ENCODE measurements at places on chromosomes 3 and 15. TPM values are rescaled to one million over a fixed set of nuclear protein-coding genes. Genes with fewer than 3 reads are reported as not detected.

DNA sequence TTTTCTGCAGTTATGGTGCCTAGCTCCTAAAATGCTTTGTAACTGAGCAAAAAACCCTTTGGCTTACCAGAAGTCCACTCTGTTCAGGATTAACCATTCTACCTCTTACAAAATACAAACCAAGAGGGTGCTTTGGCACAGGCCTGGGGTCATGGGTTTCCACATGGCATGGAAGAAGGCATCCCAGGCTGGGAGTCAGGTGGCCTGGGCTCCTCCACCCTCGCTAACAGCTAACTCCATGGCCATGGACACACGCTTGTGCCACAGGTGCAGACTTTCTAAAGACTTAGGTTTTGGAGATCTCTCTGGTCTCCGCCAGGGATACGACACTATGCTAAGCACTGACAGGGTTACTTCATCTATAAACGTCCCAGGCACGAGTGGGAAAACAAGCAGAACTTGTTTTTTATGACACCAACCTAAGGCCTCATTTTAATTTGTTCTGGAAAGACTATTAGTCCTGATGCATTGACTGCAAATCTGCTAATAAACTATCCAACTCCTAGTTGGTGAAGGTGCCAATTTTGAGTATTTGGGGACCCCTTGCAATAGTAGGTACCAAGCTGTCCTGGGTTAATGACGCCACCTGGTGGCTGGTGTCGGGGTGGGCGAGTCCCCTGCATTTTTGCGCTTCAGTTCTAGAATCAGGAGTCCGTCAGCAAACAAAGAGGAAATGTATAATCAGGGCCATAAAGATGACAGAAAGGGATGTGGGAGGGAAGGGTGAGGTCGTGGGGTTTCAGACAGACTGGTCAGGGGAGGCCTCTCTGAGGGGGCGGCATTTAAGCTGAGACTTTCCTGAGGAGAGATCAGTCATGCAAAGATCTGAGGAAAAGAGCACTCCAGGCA lies 10.3 kb upstream of the ALDH1A3 start:
- no peak for DNase-seq

GRCh38 chr15:73284090-73284716 lies 84.6 kb downstream of the HCN4 start:
- DNase-seq: no peak

- DNase-seq: no peak
These were observed 48.5 kb upstream of the MLF1 start for GRCh38 chr3:158522221-158523136.

DNA sequence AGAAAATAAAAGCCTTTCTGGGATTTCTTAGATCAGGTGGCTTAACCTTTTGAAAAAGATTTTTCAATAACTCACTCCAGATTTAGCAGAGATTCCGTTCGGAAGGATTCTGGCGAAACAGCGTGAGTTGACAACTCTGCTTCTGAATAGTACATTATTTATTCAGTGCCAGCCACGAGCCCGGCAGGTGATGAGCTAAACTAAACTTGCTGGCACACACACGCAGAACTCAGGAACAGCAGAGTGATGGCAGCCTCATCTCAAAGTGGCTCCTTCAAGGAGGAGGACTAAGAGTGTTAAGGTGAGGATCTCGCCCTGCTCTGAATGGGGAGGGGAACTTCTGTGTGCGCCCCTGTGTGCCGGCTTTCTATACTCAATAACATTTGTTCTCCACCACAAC lies 114.3 kb downstream of the FAM43A start:
- DNase-seq: no peak

CPLX3 gene
- not detected for polyA plus RNA-seq

- DNase-seq: no peak
These were observed 122.7 kb downstream of the OTOL1 start for GRCh38 chr3:161619351-161619750.

RHOV gene
- polyA plus RNA-seq: 0.04 TPM

DNA sequence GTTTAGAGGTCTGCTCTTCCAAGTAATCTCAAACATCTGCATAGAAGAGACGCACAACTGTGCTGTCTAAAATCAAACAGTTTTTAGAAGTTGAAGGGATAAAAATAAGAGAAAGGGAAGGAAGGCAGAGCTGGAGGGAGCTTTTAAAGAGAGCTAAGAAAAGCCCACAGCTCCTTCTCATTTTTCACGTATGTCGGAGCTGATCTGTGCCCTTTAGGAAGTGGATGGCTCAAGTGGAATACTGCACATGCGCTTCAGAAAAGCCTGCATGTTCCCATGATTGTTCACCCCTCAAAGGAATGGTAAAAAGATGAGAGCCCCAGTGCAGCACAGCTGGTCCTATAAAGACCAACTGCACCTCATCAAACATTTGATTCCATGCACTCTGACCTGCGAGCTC lies 207.2 kb downstream of the ADAMTS17 start:
- no peak for DNase-seq

CCR1 gene
- not detected for polyA plus RNA-seq

DNA sequence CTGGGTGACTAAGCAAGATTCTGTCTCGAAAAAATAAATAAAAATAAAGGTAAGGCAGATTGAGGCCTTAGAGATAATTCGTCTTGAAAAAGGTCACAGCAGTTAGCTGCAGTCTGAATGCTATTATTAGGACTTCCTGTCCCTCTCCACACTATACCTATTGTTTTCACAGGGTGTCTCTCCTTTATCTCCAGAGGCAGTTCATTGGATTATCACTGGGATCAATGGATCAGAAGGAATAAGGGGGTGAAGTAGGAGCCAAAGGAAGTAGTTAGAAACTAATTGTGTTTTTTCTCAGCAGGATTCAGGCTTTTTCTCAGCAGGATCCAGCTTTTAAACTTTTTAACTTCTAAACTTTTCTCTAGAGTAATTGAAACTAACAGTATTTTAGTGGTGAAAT lies 326.9 kb downstream of the IL5RA start:
- no peak for DNase-seq

TNFSF10 gene
- 2.3 TPM for polyA plus RNA-seq

GRCh38 chr3:28840976-28841376 lies 439.9 kb upstream of the RBMS3 start:
- no peak for DNase-seq

CFAP91 gene
- not detected for polyA plus RNA-seq

DNA sequence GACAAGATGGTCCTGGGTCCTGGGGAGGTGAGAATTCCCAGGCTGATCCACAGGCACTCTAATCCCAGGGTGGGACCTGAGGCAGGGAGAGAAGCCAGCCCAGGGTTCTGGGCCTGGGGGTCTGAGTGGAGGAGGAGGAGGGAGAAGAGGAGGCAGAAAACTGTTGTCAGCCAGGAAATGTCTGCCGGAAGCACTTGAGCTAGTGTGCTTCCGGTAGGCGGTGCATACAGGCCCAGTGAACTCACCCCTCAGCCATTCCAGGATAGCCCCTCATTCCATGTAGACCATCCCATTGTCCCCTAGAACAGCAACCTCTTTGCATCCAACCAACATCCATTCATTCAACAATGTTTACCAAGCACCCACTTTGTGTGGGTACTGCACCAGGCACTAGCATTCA lies 47.9 kb upstream of the LCTL start:
- no peak for DNase-seq

- no peak for DNase-seq
These were observed 13.0 kb upstream of the CADPS start for GRCh38 chr3:62888180-62888579.

- DNase-seq: peak; percentile 59
These were observed 646 bp upstream of the SLC35G2 start for GRCh38 chr3:136818191-136818768.

DNA sequence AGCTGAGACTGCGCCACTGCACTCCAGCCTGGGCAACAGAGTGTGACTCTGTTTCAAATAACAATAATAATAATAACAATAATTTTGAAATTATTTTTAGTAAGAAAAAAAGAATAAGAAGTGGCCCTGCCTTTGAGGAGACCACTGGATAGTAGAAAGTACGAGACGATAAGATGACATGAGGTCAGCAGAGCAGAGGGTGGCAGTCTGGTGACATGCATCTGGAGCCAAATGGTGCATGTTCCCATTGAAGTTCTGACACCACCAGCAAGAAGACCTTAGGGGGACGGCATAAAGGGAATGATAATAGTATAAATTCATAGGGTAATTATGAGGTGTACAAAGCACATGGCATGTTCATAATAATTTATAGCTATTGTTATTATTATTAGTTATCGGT lies 542.2 kb upstream of the TBL1XR1 start:
- no peak for DNase-seq

DNA sequence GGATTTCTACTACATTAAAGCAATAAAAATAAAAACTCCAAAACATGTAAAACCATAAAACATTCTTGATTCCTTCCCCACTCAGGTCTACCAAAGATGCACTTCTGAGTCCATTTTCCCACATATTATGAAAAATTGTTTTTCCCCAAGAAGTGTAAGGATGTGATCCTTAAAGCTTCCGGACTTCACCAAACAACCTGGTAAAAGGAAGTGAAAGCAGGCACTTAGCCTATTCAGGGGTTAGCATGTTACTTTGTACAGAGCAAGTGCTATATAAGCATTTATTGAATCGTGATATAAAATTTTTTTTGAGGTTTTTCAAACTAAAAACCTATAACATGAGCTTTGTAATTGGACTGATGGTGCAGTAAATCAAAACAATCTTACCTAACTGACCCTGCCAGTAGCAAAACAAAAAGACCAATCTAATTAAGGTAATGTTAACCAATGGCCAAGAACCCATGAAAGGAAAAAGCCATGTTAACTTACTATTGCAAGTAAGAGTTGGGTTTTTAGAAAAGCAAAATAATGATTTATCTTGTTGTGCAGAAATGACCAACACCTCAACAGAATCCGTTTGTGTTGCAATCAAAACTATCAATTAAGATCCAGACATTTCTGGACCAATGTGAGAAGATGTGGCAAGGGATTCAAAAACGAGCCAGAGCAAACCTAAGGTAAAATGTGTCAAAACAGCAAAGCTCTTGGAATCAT lies 1.8 kb downstream of the SETD2 start:
- no peak for DNase-seq

DNA sequence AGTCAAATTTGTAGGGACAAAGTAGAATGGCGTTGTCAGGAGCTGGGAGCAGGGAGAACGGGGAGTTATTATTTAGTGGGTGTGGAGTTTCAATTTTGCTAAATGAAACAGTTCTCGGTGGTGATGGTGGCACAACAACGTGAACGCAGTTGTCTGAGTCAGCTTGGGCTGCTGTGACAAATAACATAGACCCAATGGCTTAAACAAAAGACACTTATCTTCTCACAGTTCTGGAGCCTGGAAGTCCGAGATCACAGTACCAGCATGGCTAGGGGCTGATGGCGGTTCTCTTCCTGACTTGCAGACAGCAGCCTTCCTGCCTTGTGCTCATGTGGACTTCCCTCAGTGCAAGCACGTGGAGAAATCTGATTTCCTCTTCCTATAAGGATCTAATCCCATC lies 90.2 kb downstream of the CHSY1 start:
- DNase-seq: no peak

GRCh38 chr3:182567700-182568099 lies 225.6 kb upstream of the ATP11B start:
- DNase-seq: no peak

ERICH6 gene
- polyA plus RNA-seq: not detected

SLC51A gene
- polyA plus RNA-seq: not detected

DNA sequence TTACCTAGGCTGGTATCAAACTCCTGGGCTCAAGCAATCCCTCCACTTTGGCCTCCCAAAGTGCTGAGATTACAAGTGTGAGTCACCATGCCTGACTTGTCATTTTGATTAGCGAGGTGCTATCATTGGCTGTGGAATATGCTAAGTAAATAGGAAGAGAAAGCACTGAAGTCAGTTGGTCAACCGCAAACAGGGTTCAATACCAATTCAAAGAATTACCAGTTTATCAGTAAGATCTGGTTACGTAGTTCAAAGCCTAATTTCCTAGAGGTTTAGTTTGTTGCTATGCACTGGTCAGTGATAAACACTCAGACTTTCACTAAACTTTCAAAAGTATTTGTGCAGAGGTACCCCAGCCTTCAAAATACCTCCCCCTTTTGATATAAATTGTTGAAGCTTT lies 29.5 kb downstream of the GLB1 start:
- no peak for DNase-seq

DNA sequence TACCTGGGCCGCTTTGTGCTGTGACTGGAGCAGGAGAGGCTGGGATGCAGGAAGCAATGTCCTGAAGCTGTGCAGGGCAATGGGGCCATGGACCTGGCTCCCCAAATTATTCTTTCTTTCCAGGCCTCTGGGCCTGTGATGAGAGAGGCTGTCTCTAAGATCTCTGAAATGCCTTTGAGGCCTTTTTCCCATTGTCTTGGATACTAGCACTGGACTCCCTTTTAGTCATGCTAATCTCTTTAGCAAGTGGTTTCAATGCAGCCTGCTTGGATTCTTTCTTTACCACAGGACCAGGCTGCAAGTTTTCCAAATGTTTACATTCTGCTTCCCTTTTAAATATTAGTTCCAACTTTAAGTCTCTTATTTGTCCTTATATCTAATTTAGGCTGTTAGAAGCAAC lies 64.8 kb upstream of the SGO1 start:
- no peak for DNase-seq

CAV3 gene
- polyA plus RNA-seq: not detected

DNA sequence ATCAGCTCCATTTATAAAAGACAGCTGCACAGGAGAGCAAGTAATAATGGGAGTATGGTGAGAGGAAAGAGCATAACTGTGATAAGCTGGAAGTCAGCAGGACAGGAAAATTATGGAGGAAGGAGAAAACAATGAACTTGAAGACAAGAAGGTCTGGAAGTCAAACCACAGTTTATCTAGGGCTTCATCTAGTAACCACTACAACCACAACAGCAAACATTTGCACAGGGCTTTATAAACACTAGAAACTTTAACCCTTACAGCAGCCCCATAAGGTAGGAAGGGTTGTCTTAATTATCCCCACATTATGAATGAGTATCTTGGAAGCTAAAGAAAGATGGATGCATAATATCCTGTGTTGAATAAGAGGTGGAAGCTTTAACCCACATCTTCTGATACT lies 820.8 kb downstream of the IGSF11 start:
- DNase-seq: no peak

- DNase-seq: no peak
These were observed 40.7 kb downstream of the TNIK start for GRCh38 chr3:171419457-171419856.

DNA sequence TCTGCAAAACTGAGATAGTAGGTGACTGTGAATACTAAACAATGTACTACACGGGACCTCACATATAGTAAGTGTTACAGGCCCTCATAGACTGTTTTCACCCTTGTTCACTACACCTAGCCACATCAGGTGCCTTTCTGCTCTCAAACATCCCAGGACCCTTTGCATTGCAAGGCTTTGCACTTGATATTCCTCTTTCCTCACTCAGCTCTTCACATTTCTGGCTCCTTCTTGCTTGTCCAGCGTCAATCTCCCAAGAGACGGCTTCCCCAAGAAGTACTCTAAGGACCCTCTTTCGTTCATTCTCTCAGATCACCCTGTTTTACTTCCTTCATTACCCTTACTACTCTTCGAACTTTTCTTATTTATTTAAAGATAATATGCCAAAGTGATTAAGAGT lies 10.0 kb downstream of the DENND4A start:
- no peak for DNase-seq

DNA sequence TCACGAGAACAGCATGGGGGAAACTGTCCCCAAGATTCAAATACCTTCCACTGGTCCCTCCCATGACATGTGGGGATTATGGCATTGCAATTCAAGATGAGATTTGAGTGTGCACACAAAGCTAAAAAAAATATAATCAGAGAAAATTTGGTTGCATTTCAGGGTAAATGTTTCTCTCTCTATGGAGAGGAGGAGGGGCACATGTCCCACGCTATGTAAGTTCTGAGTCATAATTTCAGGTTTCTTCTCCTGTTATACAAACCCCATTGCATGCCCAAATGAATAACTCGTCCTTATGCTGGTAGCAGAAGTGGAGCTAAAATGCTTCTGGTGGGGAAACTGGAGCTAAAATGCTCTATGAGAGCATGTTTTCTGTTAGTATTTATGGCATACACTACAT lies 209.7 kb upstream of the DCBLD2 start:
- DNase-seq: no peak

TMPRSS7 gene
- not detected for polyA plus RNA-seq

ARGFX gene
- not detected for polyA plus RNA-seq

Measured in AG04450 (cell line).